Psoas muscle (tissue), 8 donors: ENCODE measurements at places on chromosomes 2 and 18. TPM values are rescaled to one million over a fixed set of nuclear protein-coding genes. Genes with fewer than 3 reads are reported as not detected.
A peak's percentile ranks its signal among the peaks of the same experiment; 100 is the strongest.

DNA sequence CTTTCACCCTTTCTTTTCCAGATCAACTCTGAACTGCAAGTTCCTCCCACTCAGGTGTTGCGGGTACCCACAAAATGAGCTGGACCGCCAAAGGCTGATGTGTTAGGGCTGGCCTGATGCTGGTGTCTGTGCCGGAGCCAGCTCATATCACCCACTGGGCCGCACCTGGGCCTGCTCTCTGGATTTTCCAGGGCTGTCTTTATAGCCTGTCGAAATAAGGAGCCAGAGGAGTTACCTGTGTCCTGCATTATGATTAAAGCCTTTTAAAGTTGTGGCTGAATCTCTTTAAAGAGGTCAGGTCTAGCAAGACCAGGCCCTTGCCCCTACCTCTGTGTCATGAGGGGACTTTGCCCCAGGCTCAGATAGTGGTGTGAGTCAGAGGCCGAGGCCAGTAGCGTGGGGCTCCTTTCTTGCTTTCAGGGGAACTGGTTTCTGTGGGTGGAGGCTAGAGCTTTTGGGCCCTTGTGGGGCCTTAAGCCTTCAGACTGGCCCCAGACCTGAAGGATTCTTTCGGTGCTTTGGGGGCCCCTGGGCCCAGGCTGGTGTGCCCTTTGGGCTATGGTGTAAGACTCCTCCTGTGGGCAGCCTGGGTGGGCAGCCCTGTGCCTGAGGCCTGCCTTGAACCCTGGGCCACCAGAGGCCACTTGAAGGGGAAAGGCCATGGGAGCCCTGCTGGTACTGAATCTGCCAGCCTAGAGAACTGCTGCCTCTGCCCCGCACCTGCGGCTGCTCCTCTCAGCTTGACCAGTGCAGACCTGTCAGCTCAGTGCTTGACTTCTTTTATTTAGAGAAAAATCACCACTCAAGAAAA lies 21.3 kb downstream of the OTOF start:
- no peak for DNase-seq

DNA sequence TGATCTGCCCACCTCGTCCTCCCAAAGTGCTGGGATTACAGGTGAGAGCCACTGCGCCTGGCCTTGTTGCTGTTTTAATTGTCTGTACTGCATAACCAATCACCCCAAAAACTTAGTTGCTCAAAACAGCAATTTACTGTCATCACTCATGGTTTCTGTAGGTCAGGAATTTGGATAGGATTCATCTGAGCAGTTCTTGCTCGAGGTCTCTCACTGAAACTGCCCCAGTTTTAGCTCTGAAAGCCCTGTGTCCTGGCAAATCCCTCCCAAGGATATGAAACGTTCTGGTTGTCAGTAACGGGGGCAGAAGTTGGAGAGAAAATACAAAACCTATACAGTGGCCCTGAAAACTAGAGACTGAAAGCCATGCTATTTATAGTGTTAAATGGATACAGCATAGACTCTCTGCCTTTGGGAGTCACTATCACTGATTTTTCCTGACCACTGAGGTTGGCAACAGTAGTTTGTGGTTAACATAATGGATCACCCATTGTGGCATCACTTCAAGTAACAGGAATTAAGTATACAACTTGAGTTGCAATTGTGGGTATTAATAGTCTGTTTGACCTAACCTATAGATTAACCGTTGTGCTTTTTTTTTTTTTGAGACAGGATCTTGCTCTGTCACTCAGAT lies 27.2 kb upstream of the ERICH2 start:
- no peak for DNase-seq

DNA sequence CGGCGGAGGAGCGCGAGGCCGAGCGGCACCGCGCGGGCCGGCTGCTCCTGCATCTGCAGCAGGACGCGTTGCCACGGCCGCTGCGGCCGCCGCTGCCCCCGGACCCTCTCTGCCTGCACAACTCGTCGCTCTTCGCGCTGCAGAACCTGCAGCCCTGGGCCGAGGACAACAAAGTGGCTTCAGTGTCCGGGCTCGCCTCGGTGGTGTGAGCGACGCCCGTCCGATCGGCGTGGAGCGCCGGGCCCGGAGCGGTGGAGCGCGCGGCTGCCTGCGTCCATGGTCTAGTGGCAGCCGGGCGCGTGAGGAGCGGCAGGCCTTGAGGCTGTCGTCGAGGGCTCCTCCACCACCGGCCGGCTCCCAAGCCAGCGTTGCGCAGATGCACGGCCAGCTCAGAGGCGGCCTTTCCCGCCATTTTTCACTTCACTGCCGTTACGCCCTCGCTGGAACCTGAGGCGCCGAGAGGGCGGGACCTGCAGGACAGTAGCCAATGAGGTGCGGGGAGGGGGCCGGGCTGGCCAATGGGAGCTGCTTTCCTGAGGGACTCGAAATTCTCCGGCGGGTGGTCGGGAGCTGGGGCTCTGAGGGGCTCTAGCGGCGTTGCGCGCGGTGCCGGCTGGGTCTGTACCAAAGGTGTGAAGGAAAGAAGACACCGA lies 1.9 kb downstream of the TLX2 start:
- peak; percentile 84 for DNase-seq

DNA sequence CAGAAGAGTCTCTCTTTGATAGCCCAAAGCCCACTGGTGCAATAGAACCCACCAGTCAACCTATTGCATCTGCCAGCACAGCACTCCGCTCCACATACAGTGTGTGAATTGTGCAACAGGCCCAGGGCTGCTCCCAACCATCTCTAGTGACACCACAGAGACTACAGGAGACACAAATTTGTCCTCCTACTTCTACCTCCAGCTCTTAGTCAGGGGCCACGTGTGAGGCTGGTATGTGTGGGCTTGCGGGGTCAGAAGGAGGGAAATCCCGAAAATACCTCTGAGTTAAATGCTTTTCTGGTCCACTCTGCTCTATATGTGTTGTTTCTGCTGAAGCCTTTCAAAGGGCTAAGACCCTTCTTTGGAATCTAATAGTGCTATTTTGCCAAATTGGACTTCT lies 18.0 kb downstream of the DGUOK start:
- no peak for DNase-seq

GRCh38 chr18:64330161-64330560 lies 181.3 kb upstream of the LINC00305 start:
- no peak for DNase-seq

DNA sequence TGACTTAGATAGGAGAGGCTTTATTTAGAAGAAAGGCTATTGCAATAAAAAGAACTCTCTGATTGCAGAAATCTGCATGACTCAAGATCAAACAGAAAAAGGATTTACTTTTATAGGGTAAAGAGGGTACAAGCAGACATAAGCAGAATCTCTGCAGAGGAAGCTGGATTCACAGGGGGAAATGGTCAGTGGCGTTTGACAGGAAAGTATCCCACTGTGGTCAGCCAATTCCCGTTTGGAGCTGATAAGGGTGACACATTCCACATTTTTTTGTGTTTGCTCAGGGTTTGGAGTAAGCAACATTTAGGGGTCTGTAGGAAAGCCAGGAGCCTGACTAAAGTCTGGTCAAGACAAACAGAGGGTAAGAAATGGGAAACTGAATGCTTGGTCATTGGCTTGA lies 23.9 kb upstream of the SCYGR5 start:
- no peak for DNase-seq

GRCh38 chr2:233446121-233446520 lies 91.8 kb downstream of the DGKD start:
- peak; percentile 7 for DNase-seq

DNA sequence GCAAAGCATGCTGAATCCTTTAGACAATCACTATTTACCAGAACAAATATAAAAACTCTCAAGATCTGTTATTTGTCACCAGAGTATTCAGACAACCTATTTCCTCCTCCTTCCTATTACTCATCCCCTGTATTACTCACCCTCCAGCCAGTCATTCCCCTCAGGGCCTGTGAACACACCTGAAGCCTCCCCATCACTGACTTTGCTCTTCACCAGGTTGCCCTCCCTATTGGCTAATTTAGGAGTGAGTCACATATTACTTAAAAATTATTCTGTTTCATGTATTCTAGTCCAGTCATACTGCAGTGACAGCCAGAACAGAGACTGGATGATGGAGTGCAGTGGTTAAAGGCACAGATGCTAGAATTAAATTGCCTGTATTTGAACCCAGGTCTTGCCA lies 3.7 kb upstream of the ATG16L1 start:
- DNase-seq, result no peak

GRCh38 chr2:193331676-193332075 lies 1136.9 kb upstream of the TMEFF2 start:
- DNase-seq, result no peak

DNA sequence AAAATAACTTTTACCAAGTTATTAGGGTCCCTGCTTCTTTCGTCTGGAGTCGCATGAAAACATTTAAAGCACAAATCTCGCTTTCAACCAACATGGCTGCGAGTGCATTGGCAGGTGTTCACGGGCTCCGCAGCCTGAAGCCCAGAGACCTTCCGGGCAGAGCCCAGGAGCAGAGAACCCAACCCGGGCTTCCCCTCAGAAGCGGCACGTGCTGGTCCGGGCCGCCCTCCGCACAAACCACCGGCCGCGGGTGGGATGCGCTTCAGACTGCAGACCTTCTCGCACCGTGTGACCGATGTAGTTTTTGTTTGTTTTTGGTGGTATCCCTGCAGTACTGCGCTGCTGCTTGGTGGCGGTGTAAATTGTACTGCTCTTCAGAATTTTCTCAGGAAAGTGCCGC lies 105.6 kb upstream of the TPO start:
- no peak for DNase-seq

- DNase-seq, result no peak
These were observed 409.9 kb downstream of the MTX2 start for GRCh38 chr2:176679061-176679669.

- peak; percentile 28 for DNase-seq
These were observed 2.1 kb downstream of the FZD5 start for GRCh38 chr2:207767461-207768167.

GRCh38 chr2:222423186-222423585 lies 1.2 kb upstream of the SGPP2 start:
- DNase-seq, result no peak

DNA sequence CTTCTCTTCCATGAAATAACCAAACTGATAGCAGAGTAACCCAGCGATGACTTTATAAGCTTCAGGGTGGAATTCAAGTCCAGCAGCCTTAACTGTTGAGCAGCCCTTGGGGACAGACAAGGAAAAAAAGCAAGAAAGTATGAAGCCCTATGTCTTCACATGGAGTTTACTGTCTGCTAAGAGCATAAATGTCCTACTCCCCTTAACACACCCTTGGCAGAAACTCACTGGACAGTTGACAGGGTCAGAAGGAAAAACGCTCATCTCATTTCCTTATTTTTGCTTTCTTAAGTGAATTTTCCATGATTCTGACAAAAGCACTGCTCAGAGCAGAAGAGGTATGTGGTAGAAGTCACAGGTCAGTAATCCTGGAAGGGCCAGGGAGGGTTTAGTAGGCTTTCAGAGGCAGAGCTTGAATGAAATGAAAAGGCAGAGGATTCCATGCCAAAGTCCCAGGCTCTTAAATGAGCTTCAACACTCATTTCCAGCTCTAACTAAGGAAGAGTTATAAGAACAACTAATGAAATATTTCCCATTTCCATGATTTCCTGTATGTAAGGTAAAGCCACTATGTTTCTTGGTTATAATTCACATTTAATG lies 683.3 kb upstream of the KLHL29 start:
- no peak for DNase-seq

DNA sequence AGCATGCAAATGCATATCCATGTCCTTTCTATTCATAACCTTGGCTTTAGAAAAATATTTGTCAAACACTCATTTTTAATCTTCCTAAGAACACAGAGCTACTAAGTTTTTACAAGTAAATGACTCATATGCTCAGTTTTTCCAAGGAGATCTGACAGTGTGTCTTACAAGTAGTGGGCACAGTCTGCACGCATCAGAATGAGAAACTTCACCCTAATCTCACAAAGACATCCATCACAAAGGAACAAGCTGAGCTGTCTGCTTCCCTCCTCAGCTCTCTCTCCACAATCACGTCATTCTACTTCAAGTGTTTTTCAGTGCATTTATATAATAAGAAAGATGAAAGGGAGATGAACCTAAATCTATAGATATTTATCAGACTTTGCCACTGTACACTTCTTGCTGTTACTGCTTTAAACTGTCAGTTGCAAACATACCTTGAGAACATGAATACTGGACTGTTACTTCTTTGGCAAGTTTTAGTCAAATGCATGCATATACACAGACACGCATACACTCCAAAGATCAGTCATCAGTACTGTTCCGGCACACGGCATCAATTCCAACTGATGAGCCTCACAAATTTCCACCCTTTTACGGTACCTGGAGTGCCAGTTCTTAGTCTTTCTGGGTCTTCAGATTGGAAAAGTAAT lies 75.7 kb downstream of the RBMS1 start:
- DNase-seq, result no peak

DNA sequence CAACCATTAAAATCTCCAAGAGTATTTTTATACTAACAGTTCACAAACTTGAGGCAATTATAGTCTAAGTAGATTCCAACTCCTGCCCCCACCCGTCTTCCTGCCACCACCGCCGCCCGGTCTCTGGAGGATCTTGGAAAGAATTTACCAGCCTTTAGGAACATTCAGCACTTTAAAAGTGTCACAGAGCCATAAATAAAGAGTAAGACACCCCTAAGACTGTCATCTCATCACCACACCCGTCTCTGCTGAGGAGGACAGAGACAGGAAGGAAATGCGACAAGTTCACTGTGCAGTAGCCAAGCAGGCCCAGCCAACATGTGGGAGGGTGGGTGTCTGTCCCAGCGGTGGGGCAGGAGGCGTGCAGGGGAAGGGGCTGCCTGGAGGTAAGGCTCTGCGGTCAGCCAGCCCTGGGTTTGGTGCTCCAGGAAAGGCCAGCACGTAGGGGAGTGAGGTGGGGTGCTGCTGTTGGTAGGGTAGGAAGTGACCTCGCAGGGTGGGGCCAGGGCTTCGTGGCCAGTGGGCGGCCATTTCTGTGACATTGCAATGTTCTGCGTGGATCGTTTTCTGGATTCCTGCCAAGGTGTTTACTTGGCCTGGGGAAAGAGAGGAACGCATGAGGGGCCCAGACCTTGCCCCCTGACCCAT lies 111.6 kb downstream of the FAM210A start:
- peak; percentile 62 for DNase-seq

GRCh38 chr2:207766041-207766551 lies 3.6 kb downstream of the FZD5 start:
- DNase-seq, result no peak

GRCh38 chr18:46226461-46226860 lies 122.3 kb downstream of the HAUS1 start:
- DNase-seq, result no peak

GRCh38 chr2:230870544-230871360 lies 6.0 kb downstream of the ITM2C start:
- DNase-seq, result no peak

GRCh38 chr2:222992137-222992536 lies 59.9 kb upstream of the KCNE4 start:
- DNase-seq, result no peak

GRCh38 chr2:239277401-239278085 lies 123.3 kb downstream of the HDAC4 start:
- no peak for DNase-seq

Gene TMEM247
- not detected for total RNA-seq

Gene FASTKD1
- 12.9 TPM for total RNA-seq

Gene ACTG2
- total RNA-seq, result 2.9 TPM

Gene MSTN
- total RNA-seq, result 0.56 TPM

Gene SERPINB8
- 0.84 TPM for total RNA-seq

Gene ST6GAL2
- not detected for total RNA-seq

Gene CD8B
- not detected for total RNA-seq

Gene GALNT14
- 0.54 TPM for total RNA-seq

Gene TANK
- total RNA-seq, result 62.8 TPM

Gene VWA3B
- total RNA-seq, result not detected

Gene GALR1
- total RNA-seq, result not detected

Gene RAB31
- 5.3 TPM for total RNA-seq
